ENCODE measurements at places on chromosomes 1 and 21.

GRCh38 chr21:40685141-40685540 is 161.8 kb downstream of the DSCAM start:
- DNase-seq: no peak
- no peak overlapping the region for H3K27ac ChIP-seq
- no peaks in the 10 kb centered on the region for H3K4me1 ChIP-seq
- H3K4me3 ChIP-seq: no peak overlapping the region

DNA sequence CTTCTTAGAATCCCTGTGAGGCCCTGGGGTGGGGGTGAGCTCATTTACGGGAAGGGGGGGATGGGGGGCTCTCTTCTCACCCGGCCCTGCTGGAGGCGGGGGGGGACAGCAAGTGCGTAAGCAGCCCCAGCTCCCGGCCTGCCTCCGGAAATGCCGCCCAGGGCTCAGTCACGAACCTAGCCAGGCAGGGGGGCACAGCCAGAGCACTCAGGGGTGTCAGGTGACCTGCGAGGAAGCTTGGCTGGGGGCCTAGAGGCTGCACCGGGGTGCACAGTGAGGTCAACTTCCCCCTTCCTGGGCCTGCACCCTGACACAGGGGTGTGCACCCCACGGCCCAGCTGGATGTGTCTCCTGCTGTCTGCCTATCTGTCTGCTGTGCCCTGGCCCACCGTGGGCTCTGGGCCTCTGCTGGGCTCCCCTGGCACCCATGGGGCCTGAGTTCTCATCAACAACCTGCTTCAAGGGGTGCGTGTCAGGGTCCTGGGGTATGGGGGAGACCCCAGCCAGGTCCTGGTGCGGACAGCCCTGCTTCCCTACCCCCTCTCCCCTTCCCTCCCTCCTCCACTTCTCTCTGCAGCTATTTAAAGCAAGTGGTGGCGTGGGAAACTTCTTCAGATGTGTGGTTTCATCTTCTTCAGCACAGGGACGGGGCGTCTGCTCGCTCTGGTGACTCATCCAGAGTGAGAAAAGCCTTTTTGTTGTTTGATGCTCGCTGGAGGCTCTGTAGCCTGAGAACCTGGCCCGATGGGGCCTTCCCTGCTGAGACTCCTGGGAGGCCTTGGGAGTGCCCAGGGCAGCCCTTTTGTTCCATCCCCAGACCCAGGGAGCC is 92.5 kb upstream of the RUNX3 start:
- peak overlapping the region; percentile 56 for H3K4me3 ChIP-seq
- peaks cover 94% of the 10 kb centered on the region for H3K4me1 ChIP-seq
- H3K27me3 ChIP-seq: no peaks in the 10 kb centered on the region
- no peaks in the 10 kb centered on the region for H3K36me3 ChIP-seq

DNA sequence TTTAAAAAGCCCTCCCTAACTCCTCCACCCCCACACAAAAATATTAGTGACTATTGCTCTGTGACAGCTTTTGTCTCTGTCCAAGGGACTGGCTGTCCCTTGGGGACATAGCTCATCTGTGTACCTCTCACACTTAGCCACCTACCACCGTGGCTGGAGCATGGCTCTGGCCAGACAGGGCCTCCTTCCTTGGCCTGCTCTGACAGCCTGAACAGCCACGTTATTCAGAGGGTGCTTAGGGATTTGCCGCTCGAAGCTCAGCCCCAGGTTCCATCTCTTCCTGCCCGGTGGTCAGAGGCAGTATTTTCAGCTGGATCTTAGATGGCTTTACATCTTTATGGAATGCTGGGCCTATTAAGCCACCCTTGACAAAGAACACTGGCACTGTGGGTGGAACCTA is 6.1 kb upstream of the CELSR2 start:
- H3K27me3 ChIP-seq: no peaks in the 10 kb centered on the region
- H3K4me1 ChIP-seq: no peaks in the 10 kb centered on the region
- no peak overlapping the region for H3K27ac ChIP-seq
- H3K4me3 ChIP-seq: no peak overlapping the region
- no peak for DNase-seq

- no peaks in the 10 kb centered on the region for H3K4me1 ChIP-seq
- DNase-seq: no peak
- no peaks in the 10 kb centered on the region for H3K27me3 ChIP-seq
- no peak overlapping the region for H3K27ac ChIP-seq
These were observed 319.2 kb upstream of the SPAG17 start for GRCh38 chr1:118504221-118504644.

DNA sequence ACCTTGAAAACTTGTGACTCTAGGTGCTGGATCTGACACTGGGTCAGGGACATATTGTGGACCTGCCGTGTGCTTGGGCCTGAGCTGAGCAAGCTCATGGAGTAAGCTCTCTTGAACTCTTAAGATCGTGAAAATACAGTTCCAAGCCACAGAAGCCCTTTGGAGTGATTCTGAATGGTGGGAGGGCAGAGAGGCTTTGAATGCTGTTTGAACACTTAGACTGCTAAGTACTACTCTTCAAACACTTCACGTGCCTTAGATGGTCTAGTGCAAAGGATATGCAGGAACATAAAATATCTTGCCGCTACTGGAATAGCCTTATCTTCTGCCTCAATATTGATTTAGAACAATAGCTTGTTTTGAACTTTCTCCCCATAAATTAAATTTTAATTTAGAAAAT is 21.6 kb downstream of the ROR1 start:
- H3K4me1 ChIP-seq: no peaks in the 10 kb centered on the region
- DNase-seq: no peak
- no peak overlapping the region for H3K4me3 ChIP-seq
- H3K36me3 ChIP-seq: no peaks in the 10 kb centered on the region

- H3K27me3 ChIP-seq: peaks cover 3% of the 10 kb centered on the region
- peaks cover 10% of the 10 kb centered on the region for H3K4me1 ChIP-seq
- no peaks in the 10 kb centered on the region for H3K36me3 ChIP-seq
- no peak overlapping the region for H3K4me3 ChIP-seq
These were observed 10.4 kb downstream of the JUN start for GRCh38 chr1:58773406-58773840.

GRCh38 chr1:188224263-188224662 is 1395.5 kb downstream of the PLA2G4A start:
- H3K36me3 ChIP-seq: no peaks in the 10 kb centered on the region
- H3K4me1 ChIP-seq: no peaks in the 10 kb centered on the region
- H3K4me3 ChIP-seq: no peak overlapping the region
- H3K27me3 ChIP-seq: no peaks in the 10 kb centered on the region

GRCh38 chr1:159010391-159010790 is 684 bp downstream of the IFI16 start:
- peaks cover 4% of the 10 kb centered on the region for H3K36me3 ChIP-seq
- H3K27me3 ChIP-seq: no peaks in the 10 kb centered on the region
- H3K4me1 ChIP-seq: peaks cover 17% of the 10 kb centered on the region
- peak overlapping the region; percentile 91 for H3K4me3 ChIP-seq

GRCh38 chr1:165645654-165646366 is 14.8 kb downstream of the MGST3 start:
- H3K27ac ChIP-seq: no peak overlapping the region
- H3K4me1 ChIP-seq: peaks cover 24% of the 10 kb centered on the region
- H3K4me3 ChIP-seq: no peak overlapping the region
- no peak for DNase-seq

GRCh38 chr21:15826908-15827601 is 97.3 kb downstream of the USP25 start:
- H3K36me3 ChIP-seq: peaks cover 9% of the 10 kb centered on the region
- no peak for DNase-seq
- no peak overlapping the region for H3K4me3 ChIP-seq
- H3K27me3 ChIP-seq: no peaks in the 10 kb centered on the region

- H3K36me3 ChIP-seq: no peaks in the 10 kb centered on the region
- H3K27ac ChIP-seq: no peak overlapping the region
- no peak for DNase-seq
- H3K4me3 ChIP-seq: no peak overlapping the region
- no peaks in the 10 kb centered on the region for H3K27me3 ChIP-seq
These were observed 67.7 kb downstream of the COL18A1 start for GRCh38 chr21:45472445-45473365.

GRCh38 chr1:169595764-169596711 is 9.8 kb upstream of the F5 start:
- H3K4me3 ChIP-seq: no peak overlapping the region
- H3K27ac ChIP-seq: no peak overlapping the region
- no peaks in the 10 kb centered on the region for H3K36me3 ChIP-seq
- H3K4me1 ChIP-seq: peaks cover 12% of the 10 kb centered on the region
- no peak for DNase-seq

- H3K27me3 ChIP-seq: peaks cover 1% of the 10 kb centered on the region
- H3K27ac ChIP-seq: no peak overlapping the region
- no peaks in the 10 kb centered on the region for H3K36me3 ChIP-seq
- no peak for DNase-seq
These were observed 2.5 kb downstream of the SHISAL2A start for GRCh38 chr1:52635321-52636089.

- no peak overlapping the region for H3K4me3 ChIP-seq
- no peak for DNase-seq
- H3K4me1 ChIP-seq: peaks cover 16% of the 10 kb centered on the region
- H3K36me3 ChIP-seq: no peaks in the 10 kb centered on the region
- H3K27ac ChIP-seq: no peak overlapping the region
These were observed 3.6 kb upstream of the ZDHHC18 start for GRCh38 chr1:26822737-26823395.

- no peaks in the 10 kb centered on the region for H3K4me1 ChIP-seq
- DNase-seq: no peak
- no peaks in the 10 kb centered on the region for H3K27me3 ChIP-seq
- H3K4me3 ChIP-seq: no peak overlapping the region
- H3K36me3 ChIP-seq: no peaks in the 10 kb centered on the region
These were observed 30.9 kb downstream of the PDE9A start for GRCh38 chr21:42684109-42684916.

DNA sequence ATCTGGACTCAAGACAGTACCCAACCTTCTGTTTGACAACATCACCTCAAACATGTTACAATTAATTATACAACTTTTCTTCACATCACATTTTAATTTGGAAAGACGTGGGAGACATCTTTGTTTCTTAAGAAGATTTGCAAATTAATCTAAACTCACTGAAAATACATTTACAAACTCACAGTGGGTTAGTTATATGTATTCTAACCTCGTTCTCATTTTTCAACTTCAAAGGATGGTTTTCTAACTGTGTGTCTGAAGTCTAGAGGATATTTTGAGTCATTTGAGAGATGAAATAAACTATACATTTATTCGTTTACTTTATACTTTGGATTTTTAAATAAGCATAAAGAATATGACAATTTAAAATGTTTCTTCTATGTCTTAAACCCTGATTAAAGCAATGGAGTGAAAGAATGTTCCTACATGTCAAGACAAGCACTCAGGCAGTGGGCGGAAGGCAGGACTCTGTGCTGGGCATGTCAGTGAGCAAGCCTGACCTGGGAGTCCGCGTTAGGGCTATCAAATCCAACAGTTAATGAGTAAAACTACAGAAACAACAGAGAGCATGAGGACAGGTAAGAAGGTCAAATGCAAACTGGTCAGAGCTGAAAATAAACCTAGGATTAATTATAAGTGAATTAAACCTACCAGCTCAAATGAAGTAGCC is 76.5 kb upstream of the CTTNBP2NL start:
- DNase-seq: no peak
- no peak overlapping the region for H3K4me3 ChIP-seq
- no peaks in the 10 kb centered on the region for H3K36me3 ChIP-seq
- H3K27ac ChIP-seq: no peak overlapping the region

DNA sequence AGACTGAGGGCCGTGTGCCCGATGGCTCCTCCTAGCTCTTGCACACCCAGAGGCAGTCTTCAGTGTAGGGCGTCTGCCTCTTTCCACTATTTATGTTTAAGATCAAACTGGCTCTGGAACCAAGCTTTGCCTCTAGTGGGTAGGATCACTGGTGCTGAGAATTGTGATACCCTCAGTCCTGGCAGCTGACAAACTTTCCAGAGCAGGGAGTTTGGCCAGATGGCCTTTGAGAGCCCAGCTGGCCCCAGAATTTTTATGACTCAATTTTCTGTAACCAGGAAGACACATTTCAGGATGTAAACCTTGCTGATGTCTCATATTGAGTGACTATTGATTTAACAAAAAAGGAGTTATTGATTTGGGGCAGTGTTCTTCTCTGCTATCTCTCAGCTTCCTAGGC is 6.7 kb downstream of the COQ8A start:
- no peak overlapping the region for H3K4me3 ChIP-seq
- H3K36me3 ChIP-seq: no peaks in the 10 kb centered on the region

DNA sequence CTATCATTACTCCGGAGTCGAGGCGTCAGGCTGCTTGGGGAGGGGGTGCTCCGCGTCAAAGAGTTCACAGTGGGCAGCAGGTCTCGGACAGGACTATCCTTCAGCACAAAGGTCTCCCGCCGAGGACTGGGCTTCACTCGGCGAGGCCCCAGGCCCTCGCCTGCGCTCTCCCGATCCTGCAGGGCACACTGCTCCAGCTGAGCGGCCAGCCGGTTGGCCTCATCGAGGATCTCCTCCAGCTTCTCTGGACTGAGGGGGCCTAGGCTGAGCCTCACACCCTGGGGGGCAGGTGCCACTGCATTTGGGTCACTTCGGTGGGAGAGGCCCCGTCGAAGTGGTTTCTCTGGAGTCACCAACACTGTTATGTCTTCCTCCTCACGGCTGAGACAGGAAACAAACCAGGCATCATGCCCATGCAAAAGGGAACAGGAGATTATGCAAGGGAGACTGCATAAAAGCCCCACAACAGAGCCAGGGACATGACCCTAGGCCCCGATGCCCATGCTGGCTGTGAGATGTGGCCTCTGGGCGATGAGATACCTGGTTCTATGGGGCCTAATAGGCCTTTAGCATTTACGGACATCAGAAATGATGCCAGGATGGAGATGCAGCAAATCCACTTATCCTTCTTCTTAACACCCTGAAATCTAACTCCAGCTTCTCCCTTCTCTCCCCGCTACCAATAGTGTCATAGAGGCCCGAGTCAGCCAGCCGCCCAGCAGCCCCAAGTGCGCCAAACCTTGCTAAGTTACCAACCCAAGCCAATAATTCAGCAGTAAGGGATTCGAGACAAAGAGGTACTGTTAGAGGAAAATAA is 1.1 kb downstream of the PSRC1 start:
- H3K27ac ChIP-seq: no peak overlapping the region
- DNase-seq: no peak
- H3K27me3 ChIP-seq: no peaks in the 10 kb centered on the region
- peak overlapping the region; percentile 86 for H3K4me3 ChIP-seq

DNA sequence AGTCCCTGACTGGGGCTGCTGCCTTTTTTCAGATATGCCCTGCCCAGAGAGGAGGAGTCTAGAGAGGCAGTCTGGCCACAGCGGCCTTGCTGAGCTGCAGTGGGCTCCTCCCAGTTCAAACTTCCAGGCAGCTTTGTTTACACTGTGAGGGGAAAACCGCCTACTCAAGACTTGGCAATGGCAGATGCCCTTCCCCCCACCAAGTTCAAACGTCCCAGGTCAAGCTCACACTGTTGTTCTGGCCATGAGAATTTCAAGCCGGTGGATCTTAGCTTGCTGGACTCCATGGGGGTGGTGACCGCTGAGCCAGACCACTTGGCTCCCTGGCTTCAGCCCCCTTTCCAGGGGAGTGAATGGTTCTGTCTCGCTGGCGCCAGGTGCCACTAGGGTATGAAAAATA is 18.3 kb upstream of the C1orf53 start:
- no peaks in the 10 kb centered on the region for H3K27me3 ChIP-seq
- no peaks in the 10 kb centered on the region for H3K36me3 ChIP-seq
- H3K27ac ChIP-seq: no peak overlapping the region
- no peaks in the 10 kb centered on the region for H3K4me1 ChIP-seq
- H3K4me3 ChIP-seq: no peak overlapping the region
- no peak for DNase-seq

- no peaks in the 10 kb centered on the region for H3K27me3 ChIP-seq
- H3K4me3 ChIP-seq: no peak overlapping the region
- H3K27ac ChIP-seq: no peak overlapping the region
These were observed 43.4 kb downstream of the ZZZ3 start for GRCh38 chr1:77639056-77639455.

All from GM12878 (cell line).